Dermis blood vessel endothelial cell (primary cell): ENCODE measurements at places on chromosomes 7 and 10.

GRCh38 chr10:10699427-10699826 is 318.2 kb upstream of the CELF2 start:
- DNase-seq, result no peak

DNA sequence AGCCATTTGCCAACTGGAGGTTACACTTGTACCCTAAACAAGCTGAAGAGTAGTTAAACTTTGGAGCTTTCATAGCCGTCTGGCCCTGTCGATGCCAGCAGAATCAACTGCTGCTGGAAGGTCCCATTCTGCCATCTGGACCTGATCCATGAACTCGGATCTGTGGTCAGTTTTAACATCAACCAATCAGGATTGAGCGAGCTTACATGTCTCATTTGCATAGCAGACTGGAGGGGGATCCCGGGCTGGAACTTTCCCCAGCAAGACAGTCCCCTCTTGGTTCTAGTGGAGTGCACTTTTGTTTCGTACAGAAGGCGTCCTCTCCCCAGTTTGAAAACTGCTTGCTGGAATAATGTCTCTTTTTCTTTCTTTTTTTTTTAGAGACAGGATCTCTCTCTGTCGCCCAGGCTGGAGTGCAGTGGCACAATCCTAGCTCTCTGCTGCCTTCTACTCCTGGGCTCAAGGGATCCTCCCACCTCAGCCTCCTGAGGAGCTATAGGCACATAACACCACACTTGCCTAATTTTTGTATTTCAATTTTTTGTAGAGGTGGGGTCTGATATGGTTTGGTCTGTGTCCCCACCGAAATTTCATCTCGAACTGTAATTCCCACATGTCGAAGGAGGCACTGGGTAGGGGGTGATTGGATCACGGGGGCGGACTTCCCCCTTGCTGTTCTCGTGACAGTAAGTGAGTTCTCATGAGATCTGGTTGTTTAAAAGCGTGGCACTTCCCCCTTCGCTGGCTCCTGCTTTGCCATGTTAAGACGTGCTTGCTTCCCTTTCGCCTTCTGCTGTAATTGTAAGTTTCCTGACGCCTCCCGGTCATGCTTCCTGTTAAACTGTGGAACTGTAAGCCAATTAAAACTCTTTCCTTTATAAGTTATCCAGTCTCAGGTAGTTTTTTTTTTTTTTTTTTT is 42.8 kb upstream of the SEPHS1 start:
- peak; percentile 76 for DNase-seq

- DNase-seq, result no peak
These were observed 26.4 kb downstream of the KIF11 start for GRCh38 chr10:92619368-92619767.

GRCh38 chr7:44981035-44981706 is 2.4 kb upstream of the MYO1G start:
- DNase-seq, result no peak

DNA sequence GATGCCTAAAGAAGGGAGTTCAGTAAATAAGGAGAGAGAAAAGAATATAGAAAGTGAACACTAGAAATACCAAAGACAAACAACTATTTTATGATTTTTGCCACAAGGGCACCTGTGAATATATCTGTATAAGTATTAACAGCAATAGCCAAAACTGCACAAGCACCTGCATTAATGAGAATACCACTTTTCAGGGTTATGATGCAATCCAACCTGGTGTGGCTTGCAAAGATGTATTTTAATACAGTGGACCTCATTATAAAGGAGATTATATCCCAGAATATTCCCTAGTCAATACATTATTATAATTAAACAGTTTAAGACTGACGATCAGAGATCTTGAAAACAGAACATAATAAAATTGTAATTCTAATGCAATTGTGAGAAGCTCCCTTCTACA is 4.0 kb downstream of the BRAF start:
- DNase-seq, result no peak

GRCh38 chr7:102241431-102241830 is 45.2 kb upstream of the SH2B2 start:
- no peak for DNase-seq

- no peak for DNase-seq
These were observed 372.6 kb downstream of the LRMDA start for GRCh38 chr10:75803816-75804552.

DNA sequence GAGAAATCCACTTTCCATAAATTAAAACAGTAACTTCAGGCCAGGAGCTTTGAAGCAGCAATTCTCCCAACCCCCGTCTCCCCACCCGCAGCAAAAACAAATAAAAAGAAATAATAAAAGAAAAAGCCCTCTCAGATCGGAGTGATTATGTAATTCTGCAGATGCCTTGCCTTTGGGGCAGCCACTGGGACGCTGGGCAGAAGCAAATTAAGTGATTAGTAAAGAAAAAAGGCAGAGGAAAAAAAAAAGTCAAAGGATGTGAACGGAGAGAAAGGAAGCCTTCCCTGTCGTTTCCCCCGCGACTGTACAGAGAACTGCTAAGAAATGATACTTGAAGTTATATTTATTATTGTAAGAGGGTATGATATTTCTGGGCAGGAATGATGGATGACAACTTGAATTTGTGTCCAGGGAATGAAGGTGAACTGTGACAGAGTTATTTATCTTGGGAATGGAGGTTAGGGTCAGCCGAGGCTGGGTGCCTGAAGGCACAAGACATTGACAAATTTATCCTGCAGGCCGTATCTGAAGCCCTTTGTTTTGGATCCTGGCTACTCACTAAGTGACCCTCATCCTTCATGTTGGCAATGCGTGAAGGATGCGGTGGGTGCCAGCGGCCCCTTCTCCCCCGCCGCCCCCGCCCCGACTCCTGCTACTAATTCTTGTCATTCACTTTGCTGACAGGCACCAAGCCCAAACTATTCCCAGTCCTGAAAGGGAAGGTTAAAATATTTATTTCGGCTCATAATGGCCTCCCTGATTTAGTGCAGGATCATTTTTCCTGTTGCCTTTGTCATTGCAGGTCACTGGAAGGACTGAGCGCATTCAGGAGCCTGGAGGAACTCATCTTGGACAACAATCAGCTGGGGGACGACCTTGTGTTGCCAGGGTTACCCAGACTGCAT is 604.0 kb downstream of the LRMDA start:
- DNase-seq, result no peak

- no peak for DNase-seq
These were observed 5.3 kb downstream of the PPP1R3C start for GRCh38 chr10:91627344-91628102.

- no peak for DNase-seq
These were observed 4.4 kb upstream of the WIPF3 start for GRCh38 chr7:29801929-29802328.

- DNase-seq, result no peak
These were observed 66.4 kb downstream of the TAC1 start for GRCh38 chr7:97798046-97799019.

GRCh38 chr7:2143450-2143849 is 89.3 kb downstream of the MAD1L1 start:
- DNase-seq, result no peak

- DNase-seq, result no peak
These were observed 5.6 kb upstream of the PSTK start for GRCh38 chr10:122974543-122975064.

DNA sequence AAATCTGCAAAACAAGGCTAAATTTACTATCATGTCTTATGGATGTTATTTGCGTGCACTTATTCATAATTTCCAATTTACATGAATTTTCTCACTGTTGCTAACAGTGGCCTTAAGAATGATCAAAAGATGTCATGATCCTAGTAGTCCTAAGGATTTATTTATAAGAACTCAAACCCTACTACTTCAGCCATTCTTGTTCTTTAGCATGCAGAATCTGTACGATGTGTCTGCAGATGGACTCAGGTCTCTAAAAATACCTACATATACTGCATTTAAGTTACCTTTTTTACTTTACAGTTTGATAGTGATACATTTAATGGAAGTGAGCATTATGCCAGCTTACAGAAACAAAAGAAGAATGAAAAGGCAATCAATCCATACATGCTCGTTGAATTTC is 91.2 kb downstream of the ZNF277 start:
- no peak for DNase-seq

- DNase-seq, result peak; percentile 67
These were observed 77.5 kb downstream of the MGMT start for GRCh38 chr10:129544205-129545202.

DNA sequence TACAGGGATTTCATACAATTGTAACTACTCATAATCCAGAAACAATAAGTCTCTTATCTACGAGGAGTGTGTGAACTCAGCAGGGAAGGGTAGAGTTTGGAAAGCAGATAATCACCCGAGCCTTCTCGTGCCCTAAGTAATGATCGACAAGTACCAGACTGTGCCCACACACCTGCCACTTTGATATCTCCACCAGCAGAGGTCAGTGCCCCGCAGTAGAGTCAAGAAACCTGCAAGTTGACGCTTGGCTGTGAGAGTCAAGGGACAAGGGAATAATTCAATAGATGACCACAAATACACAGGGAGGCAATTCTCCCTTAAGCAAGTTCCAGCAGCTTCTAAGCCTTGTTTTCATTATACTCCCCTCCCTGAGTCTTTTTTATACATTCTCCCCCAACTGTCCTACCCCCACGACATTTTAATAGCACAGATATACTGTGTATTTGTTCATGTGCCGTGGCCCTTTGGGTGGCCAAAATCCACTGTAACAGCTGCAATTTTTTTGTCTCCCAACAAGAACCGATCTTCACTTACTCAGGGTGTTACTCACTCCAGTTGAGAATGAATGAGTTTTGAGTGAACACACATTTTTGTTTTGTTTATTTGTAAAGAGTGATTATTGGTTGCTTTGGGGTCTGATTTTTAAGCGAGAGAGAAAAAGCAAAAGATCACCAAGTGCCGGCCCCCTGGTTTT is 106.9 kb upstream of the RHEB start:
- DNase-seq, result peak; percentile 74

DNA sequence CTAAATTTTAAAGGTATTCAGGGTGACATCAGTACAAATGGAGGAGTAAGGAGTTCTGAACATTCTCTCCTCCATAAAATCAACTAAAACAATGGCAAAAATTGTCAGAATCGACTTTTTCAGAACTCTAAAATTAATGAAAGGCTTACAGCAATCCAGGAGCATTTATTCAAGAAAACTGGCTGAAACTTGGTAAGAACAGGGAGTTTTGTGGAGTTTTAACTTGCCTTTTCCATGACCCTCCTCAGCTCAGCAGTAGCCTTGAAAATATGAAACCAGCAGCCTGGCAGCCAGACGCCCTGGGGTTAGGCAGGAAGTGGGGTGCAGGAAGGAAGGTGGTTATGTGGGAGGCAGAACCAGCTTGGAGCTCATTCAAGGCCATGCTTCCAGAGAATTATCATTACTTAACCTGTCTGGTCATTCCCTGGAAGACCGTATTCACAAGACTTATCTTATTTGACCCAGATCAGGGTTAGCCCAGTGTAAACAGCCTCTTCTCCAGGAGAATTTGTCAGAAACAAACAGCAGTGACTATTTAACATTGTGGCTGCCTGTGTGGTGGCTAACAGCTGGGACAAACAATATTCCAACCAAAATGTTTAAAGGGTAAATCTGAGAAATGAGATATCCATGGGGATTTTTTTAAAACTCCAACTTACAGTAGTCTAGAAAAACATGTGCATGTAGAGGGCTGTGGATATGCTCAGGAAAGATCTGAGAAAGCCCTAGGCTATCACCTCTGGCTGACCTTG is 75.7 kb upstream of the MACROH2A2 start:
- DNase-seq, result no peak

DNA sequence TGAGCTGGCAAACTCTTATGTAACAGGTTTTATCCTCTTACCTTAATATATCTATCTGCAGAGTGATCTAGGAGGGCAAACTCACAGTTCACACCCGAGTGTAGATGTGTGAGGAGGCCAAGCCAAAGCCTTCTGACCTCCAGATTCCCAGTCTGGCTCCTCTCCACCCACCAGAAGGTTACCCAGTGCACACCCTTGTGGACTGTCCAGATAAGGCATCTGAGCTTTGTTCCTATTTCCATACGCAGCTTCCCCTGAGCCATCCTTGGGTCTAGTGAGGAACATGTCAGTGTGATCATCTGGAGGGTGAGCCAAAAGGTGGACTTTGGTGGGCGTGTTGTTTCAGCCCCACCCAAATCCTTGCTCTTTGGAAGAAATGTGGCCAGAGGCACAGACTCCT is 203.0 kb upstream of the MEOX2 start:
- peak; percentile 65 for DNase-seq
